ENCODE measurements at places on chromosomes 4 and X.
A peak's percentile ranks its signal among the peaks of the same experiment; 100 is the strongest.

GRCh38 chr4:152104901-152105357 lies 344.1 kb upstream of the GATB start:
- DNase-seq = no peak

DNA sequence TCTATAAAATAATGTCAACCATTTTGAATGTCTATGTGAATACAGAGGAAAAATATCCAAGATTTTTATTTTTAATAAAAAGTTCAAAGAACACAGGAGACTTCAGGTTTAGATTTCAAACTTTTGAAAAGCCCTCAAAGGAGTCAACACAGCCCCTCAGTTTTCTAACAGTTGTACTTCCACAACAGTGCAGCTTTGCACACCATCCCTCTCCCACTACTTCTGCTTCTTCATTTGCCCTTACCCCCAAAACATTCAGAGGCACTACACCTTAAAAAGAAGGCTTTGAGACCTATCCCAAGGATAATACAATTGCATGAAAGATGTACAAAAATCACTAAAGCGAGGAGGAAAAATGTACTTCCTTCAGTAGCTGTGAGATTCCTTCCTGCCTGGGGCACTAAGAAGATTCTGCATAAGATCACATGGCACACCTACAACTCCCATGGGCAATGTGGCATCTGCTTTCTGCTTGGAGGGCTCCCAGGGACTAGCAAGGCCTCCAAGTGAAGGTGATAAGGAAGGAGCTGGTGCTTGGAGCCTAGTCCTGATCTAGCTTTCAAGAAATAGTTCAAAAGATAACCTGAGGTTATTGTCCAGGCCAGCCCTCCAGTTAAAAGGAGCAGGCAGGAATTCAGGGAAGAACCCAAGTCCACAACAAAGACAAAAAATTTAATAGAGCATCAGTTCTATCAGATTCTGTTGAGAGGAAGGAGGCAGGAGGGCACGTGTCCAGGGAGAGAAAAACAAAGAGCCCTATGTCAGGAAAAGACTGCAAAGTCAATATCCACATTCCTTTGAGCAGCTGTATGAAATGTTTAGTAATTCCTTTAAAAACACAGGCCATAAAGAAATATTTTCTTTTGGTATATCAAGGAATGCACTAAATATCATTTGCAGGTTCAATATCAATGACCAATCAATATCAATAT lies 19.1 kb downstream of the ARAP2 start:
- no peak for DNase-seq

GRCh38 chr4:155479835-155480234 lies 103.1 kb upstream of the MAP9 start:
- no peak for DNase-seq

DNA sequence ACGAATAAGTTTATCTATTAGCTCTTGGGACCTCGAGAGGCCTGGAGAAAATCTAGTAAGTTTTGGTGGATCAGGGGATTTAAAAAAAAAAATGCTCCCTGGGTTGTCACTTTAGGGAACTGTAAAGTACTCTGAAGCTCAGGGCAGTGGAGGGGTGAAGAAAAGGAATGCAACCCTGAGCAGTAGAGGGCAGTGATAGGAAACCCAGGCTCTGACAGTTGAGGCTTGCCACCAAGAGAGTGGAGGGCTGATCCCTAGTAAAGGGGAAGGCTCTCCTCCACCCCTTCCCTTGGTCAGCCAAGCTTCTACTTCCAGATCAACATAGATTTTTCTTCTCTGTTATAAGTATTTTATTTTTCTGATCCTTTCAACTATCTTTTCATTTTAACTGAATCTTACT lies 73.1 kb downstream of the FBXO8 start:
- no peak for DNase-seq

- DNase-seq = no peak
These were observed 17.6 kb downstream of the TMEM187 start for GRCh38 chrX:153989973-153990655.

GRCh38 chr4:1285790-1286553 lies 3.7 kb upstream of the MAEA start:
- DNase-seq = no peak

DNA sequence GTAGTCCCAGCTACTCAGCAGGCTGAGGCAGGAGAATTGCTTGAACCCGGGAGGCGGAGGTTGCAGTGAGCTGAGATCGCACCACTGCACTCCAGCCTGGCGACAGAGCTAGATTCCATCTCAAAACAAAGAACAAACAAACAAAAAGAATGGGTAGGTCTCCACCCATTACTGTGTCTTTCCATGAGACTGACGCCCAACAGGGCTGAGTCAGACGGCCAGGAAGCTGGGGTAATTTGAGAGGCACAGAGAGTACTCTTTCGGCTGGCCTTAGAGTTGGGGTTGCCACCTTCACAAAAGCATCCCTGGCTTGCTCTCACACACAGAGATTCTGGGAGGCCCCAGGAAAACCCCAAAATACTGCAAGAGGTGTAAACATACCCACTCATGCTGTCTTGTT lies 72.0 kb upstream of the DHRSX start:
- DNase-seq = no peak

GRCh38 chr4:86556791-86557415 lies 37.2 kb upstream of the PTPN13 start:
- DNase-seq = no peak

DNA sequence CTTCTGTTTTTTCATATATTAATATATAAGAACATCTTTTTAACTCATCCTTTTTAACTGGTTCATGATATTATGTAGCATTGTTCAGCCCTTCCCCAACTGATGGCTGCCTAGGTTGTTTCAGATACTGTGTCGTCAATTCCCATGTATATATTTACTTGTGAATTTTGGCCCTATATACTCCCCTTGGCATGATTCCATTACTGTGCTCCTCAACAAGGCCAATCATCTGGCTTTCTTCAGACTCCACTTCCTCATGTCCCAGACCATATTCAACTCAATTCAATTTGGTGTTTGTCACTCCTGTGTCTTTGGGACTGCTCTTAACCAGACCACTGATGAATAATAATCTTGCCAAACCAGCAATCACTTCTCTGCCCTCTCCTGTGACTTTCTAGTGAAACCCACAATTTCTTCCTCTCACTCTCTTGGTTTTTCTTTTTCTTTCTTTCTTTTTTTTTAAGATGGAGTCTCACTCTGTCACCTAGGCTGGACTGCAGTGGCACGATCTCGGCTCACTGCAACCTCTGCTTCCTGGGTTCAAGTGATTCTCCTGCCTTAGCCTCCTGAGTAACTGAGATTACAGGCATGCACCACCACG lies 2.7 kb upstream of the WDR45 start:
- no peak for DNase-seq

GRCh38 chrX:10833299-10834169 lies 213.1 kb upstream of the MID1 start:
- no peak for DNase-seq

DNA sequence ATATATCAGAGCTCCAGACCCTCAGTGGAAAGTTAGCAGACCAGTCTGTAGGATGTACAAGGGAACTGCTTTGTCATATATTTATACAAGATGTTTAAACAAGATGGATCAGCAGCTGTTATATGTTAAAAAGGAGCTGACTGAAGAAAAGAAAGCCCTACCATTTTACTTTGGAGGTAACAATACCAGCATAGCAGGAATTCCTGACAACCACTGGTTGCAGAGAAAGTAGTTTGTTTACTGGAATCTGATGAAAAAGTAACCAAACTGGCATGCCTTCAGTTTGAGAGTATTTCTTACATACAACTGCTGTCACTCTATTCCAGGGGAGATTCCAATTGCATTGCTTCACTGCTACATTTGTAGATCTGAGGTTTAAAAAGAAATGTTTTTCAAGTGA lies 49.5 kb upstream of the GABRQ start:
- no peak for DNase-seq

- DNase-seq = no peak
These were observed 38.8 kb downstream of the GAB1 start for GRCh38 chr4:143375326-143376073.

GRCh38 chr4:186936496-186937375 lies 213.1 kb upstream of the FAT1 start:
- no peak for DNase-seq

DNA sequence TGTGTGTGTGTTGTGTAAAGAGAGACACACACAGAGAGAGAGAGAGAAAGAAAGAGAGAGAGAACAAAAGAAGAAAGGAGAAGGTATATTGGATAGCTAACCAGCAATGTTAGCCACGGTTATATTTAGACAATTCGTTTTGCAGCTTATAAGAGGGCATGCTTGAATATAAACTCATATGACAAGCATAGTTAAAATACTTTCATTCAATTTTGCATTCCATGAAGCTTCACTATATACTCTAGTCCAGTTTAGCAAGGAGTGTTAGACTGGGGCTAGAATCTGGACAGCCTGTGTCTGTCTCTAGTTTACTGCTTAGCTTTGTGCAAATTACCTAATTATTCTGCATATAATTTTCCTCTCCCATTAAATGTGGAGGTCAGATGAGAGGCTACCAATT lies 525.9 kb upstream of the ZFP42 start:
- no peak for DNase-seq

DNA sequence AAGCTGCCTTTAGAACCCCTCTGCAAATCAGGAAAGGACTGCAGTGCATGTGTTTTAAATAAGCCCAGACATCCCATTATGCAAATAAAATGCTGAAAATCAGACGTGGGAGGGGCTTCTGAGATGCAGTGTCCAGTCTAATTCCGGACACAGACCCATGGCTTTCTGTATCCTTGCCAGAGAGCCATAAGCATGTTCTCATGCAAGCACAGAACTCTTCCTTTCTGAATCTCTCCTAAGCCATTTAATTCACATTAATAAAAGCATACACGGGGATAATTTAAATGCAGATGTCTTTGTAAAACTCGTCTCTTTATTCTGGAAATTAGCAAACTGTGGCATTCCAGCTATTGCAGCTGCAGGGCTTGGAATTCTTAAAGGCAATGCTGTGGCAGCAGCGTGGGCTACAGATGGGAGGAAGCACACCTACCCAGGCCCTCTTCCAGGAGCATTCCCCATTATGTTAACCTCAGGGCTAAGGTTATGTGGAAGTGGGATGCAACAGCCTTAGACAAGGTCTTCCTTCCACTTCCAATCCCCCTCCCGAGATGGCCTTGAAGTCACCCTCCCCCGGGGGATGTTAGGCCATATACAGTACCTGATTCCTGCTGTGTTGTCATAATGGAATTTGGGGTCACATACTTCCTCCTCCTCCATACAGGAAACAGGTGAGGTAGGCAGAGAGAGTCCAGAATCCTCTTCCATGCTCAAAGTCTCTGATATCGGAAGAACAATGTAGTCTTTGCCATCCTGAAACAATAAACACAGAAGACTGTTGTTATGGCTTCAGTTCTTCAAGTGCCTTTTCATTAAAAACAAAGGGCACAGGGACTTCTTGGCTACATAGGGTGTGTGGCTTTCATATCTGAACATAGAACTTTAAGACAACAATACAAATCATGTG lies 38.1 kb downstream of the KDR start:
- DNase-seq = no peak

- DNase-seq = no peak
These were observed 132.4 kb upstream of the ENPEP start for GRCh38 chr4:110343534-110343933.

- peak; percentile 41 for DNase-seq
These were observed 74.6 kb downstream of the ACOX3 start for GRCh38 chr4:8365951-8366350.

- DNase-seq = no peak
These were observed 1.0 kb upstream of the TMEM131L start for GRCh38 chr4:153465140-153465539.

DNA sequence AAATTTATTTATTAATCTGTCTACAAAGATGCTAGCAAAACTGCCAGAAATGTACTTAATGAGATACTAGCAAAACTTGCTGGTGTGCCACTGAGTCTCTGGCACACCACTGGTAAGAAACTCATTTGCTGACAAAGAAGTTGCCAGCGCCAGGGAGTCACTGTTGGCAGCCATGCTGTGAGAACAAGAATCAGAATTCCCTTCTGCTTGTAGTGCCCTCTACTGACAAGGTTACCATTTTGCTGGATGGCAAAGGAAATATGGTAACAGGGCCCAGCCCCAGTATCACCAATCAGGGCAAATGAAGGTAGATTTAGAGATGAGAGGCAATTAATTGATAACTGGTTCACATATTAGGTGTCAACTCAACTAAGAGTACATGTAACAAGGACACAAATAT lies 750.1 kb upstream of the ADGRL3 start:
- no peak for DNase-seq

DNA sequence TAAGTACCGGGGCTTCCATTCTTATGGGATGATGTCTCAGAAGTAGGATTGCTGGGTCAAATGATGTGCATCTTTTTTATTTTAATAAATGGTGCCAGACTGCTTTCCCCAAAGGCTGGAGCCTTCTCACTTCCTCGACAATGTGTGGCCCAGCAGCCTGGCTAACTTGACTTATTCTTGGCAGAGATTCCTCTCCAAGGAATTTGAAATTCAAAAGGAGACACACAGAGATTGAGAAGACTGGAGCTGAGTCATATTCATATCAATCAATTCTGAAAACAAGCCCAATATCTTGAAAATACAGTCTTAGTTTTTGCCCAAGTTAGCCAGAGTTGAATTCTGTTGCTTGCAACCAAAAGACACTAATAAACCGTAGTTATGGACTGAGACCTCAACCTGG lies 10.8 kb upstream of the PJA1 start:
- no peak for DNase-seq

DNA sequence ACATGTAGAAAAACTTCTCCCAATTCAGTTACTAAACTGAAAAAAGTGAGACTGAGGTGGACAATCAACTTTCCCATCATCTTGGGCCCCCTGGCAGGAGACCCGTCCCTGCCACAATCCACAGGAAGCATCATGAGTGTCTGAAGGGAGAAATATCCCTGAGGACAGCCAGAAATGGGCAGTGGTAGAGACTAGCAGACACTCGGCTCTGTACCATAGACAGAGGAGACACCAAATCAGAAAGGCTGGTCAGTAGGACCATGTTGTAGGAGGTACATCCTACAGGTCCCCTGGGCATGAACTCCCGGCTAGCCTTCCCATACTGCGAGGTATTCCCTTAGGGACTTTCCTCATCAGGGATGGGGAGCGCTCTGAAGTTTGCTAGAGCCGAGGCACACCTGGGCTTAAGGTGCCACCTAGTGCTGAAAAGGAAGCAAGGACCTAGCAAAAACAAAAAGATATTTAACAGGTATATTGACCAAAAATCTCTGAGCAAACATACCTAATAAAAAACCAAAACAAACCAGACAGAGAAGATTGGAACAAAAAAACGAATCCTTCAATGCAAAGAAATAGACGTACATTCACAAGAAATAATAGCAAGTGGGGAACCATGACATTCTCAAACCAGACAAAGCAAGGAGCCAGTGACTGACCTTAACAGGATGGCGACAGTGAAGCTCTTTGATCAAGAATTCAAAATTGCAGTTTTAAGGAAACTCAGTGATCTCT lies 55.6 kb downstream of the HAUS3 start:
- no peak for DNase-seq

DNA sequence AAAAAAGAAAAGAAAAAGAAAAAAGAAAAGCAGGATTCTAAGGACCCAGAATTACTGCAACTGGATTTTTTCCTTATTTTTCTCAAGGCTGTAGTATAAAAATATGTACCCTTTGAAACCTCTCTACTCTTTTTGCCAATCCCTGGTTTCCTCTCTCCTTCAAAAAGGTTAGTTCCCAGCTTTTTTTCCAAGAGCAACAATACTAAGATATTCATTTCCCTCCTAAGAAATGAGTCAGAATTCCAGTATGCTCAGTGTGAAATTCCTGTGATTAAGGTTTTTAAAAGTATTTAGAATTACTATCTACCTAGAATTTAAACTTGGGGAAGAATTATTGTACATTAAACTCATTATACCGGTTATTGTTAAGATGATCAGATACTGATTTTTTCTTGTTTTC lies 22.0 kb downstream of the SMIM14 start:
- DNase-seq = no peak

Data from natural killer cell treated with Interleukin-12 subunit alpha and Interleukin-12 subunit beta and Interleukin-15 and Interleukin-18, amount 100 ng/mL, for 72 hours (primary cell).